Naive thymus-derived CD8-positive, alpha-beta T cell (primary cell): ENCODE measurements at places on chromosomes 12 and 14. TPM values are rescaled to one million over a fixed set of nuclear protein-coding genes. Genes with fewer than 3 reads are reported as not detected.

DNA sequence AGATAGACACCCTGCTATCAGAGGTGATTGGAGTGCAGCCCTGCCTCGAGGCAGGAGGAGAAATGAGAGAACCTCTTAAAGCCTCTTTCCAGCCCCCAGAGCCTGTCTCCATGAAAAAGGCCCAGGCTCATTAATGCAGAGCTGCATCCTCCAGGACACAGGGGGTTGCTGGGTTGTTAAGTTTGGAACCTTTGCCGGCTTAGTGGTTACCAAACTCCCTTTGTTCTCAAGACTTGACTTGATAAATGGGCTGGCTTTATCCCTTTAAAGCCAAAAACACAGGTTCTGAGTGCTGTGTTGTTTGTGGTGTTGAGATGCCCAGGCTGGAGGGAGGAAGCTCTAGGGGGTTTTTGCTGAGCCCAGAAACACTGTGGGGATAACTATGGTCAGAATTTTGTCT lies 71.0 kb downstream of the DAD1 start:
- DNase-seq, result no peak

- no peak for DNase-seq
These were observed 24.0 kb upstream of the PKP2 start for GRCh38 chr12:32920506-32921085.

DNA sequence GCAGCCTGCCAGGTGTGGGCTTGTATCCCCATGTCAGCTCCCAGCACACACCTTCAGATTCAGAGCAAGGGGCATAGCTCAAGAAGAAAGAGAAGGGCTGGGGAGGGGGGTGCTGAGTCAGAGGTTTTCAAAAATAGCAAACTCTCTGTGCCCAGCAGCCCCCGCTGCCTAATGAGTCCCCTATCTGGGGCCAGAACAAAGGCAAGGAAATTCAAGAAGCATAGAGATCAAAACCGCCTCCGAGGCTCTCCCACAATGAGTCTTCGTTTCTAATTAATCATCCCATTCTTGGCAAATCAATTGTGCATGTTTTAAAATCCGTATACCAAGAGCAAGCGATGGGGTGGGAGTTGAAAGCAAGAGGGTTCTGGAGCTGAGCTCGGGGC lies 19.5 kb upstream of the CMKLR1 start:
- DNase-seq, result no peak

DNA sequence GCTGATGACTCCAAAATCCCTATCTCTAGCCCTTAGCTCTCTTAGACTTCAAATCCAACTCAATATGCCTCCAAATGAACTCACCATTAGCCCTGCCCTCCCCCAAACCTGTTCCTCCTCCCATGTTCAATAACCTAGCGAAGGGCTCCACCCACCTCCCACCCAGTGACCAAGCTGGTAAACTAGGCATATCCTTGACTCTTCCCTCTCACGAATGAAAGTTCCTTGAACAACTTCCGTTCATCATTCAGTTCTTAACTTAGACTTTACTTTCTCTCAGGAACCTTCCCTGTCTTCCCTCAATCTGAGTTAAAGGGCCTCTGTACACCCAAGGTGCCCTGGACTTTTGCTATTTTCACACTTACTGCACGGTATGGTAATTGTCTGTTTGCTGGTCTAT lies 1.9 kb upstream of the KLHDC1 start:
- no peak for DNase-seq

DNA sequence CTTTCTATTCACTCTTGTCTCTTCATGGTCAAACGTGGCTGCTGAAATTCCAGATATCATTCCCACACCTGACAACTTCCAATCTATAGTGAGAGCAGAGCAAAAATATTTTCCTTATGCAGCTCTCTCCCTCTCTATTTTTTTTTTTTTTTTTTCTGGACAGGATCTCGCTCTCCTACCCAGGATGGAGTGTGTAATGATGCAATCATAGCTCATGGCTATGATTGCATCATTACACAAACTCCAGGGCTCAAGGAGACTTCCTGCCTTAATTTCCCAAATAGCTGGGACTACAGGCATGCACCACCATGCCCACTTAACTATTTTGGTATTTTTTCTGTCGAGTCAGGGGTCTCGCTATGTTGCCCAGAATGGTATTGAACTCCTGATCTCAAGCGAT lies 1398.9 kb downstream of the AACS start:
- no peak for DNase-seq

GRCh38 chr12:80778005-80778541 lies 61.4 kb downstream of the MYF5 start:
- no peak for DNase-seq

DNA sequence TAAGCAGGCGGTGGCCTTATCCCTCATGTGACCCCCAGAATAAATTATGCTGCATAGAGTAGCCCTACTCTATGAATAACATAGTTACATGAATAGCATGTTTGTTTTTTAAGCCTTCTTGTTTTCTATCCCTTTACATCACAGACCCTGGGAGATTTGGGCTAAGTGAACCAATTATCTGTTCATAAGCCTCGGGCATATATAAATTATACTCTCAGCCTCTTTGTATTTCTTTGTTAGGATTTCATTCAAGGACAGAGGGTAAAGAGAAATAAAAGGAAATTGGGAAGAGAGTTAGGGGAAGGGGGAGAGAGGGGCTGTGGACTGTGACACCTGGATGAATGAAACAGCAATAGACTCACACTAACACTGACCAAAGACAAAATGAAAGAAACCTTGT lies 35.3 kb upstream of the RTRAF start:
- no peak for DNase-seq

- no peak for DNase-seq
These were observed 108.4 kb downstream of the C12orf42 start for GRCh38 chr12:103387385-103387784.

GRCh38 chr14:21494902-21495762 lies 16.0 kb downstream of the METTL3 start:
- DNase-seq, result no peak

- no peak for DNase-seq
These were observed 691 bp downstream of the ZFYVE26 start for GRCh38 chr14:67815573-67816225.

DNA sequence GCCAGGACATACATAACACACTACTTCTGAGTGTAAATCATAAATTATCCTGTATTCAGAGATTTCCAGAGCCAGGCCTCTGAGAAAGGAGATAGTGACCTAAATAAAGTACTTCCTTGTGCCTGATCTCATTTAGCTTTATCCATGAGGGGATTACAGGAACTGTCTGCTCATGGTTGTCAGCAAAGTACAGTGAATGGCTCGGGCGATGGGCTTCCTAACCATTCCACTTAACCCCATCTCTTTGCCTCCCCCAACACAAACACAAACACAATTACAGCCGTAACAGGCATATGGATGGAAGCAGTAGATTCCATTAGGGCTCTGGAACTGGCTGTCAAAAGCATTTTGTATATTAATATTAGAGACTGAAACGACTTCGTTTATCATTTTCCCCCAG lies 206.7 kb upstream of the CPNE8 start:
- DNase-seq, result no peak

DNA sequence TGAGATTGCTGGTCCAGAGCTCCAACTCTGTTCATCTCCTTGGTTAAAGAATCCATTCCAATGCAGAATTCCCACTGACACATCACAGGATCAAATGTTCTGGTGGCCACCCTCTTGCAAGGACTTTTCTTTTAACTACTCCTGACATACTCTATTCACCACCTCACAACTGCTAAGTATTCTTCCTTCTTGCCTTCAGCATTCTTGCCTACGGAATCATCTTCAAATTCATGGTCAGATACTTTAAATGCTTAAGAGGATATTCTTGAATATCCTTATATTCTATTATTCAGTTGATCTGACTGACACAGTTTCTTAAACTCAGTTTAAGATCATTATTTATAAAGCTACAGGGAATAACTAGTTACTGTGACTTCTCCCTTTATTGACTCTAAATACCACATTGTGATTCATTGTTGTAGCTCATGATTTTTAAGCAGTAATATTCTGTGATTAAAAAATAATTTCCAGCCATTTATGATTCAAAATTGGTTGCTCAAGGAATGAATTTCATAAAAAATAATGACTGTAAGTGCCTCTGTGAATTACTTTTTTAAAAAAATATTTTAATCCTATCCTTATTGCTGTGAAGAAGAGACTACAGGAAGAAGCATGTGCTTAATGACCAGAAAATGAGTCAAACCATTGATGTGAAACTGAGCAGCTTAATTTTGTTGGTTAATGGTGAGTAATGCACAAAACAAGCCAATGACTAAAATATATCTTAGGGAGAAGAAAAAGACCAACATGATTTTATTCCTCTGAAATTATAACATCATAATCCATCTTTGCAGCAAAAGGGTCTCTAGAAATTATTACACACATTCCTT lies 207.1 kb downstream of the PIK3C2G start:
- DNase-seq, result no peak

DNA sequence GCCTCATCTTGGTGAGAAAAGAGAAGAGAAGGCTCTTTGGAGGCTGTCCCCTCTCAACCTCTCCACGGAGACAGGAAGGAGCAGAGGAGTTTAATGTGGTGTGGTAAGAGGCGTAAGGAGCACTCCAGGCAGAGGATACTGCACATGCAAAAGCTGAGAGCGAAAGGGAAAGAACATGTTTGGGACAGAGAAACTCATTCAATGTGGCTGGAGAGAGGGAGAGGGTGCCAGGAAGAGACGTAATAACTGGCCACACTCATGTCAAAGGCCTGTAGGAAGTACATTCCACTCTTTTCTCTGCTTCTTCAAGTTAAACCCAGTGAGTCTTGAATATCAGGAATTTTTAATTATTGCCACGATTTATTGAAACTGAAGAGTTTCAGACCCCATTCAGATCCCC lies 12.0 kb downstream of the VDR start:
- DNase-seq, result no peak

GRCh38 chr12:108144080-108144479 lies 15.0 kb downstream of the WSCD2 start:
- DNase-seq, result no peak

- no peak for DNase-seq
These were observed 13.4 kb upstream of the PPP1R1A start for GRCh38 chr12:54601841-54602240.

- DNase-seq, result no peak
These were observed 72.6 kb downstream of the EPS8 start for GRCh38 chr12:15716581-15716980.

GRCh38 chr12:12534975-12535374 lies 27.7 kb downstream of the DUSP16 start:
- DNase-seq, result no peak

- DNase-seq, result no peak
These were observed 155.7 kb downstream of the DPF3 start for GRCh38 chr14:72738161-72738611.

GRCh38 chr14:102551995-102552705 lies 40.3 kb upstream of the RCOR1 start:
- DNase-seq, result no peak

DNA sequence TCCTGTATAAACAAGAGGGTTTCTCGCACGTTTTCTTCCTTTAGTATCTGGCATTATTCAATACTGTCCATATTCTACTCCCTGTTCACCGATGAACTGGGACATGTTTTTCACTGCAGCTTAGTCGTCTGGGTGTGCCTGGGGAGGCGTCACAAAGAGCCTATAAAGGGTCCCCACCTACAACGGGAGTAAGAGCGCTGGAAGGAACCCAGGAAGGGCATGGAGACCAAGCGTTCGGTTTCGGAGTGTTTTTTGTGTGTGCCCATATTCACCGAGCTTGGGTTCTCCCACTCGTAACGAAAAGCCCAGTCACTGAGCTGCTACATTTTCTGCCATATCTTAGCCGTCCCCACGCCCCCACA lies 592 bp upstream of the USP15 start:
- no peak for DNase-seq

GRCh38 chr14:58096731-58097130 lies 55.3 kb downstream of the ARMH4 start:
- DNase-seq, result no peak

GRCh38 chr12:108211157-108211556 lies 82.1 kb downstream of the WSCD2 start:
- no peak for DNase-seq

DNA sequence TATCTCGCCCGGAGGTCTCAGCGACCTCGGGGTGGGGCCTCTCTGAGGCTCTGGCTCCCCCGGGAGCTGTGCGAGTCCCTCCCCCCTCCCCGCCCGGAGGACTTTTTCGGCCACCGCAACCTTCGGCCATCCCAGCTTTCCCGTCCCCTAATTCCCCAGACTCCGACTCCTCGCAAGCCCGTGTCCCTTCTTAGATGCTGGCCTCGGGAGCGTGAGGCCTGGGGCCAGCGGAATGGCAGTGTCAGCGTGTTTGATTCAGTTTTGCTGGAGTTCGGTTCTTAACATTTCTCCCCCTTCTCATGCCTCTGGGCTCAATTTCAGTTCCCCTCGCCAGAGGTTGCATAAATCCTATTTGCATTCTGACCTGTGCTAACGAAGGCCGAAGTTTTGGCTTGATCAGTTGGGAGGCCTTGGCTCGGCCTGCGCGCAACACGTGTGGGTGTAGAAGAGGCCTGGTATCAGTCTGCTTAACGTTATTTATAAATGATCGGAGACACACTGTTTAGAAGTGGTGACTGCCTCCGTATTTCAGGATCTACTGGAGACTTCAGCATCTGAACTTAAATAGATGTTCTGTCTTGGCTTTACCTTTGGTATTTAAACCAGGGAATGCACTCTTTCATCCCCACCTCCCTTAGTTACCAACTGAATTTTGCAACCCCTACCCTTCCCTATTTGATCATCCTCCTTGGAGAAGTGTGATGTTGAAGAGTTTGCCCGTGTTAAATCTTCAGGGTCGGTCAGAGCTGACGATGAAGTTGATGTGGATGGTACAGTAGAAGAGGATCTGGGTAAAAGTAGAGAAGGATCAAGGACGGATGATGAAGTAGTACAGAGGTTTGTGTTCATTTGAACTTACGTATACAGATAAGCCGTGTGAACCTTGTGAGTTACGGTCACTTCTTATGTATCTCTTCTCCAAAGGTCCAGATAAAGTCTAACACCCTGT lies 851 bp downstream of the HSP90B1 start:
- no peak for DNase-seq

DNA sequence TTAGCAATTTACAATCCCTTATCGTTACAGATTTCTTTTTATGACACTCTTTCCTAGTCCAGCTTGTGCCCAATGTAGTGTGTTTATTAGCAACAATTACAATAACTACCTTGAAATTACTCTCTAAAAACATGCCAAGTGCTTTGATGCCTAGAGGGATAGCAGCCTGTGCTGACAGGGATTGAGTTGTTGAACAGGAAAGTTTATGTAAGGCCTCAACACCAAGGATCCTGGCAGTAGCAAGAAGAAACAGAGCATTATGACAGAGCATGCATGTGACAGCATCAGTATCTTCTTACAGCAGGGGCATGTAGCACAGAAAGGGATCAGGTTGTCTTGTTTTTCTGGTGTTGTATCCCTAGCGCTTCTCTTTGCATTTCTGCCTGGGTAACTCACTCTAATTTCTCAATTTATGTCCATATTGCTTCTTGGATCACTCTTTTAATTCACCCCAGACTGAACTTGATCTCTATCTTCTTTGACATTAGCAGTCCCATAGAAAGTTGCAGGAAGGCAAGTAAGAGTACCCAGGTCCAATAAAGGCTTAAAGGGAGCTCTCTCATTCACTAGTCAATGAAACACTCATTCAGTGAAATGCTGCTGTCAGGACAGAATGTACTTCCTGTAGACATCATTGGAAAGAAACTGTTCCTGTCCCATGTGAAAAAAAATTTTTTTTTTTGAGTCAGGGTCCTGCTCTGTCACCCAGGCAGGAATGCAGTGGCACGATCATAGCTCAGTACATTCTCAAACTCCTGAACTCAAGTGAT lies 220.0 kb upstream of the GRIP1 start:
- DNase-seq, result no peak

- no peak for DNase-seq
These were observed 404.4 kb downstream of the SLC6A15 start for GRCh38 chr12:84507956-84508850.

PTCSC3 gene
- not detected for total RNA-seq

GPR68 gene
- total RNA-seq, result 0.73 TPM

OVCH1 gene
- not detected for total RNA-seq

RAB35 gene
- 49.8 TPM for total RNA-seq

TEAD4 gene
- total RNA-seq, result not detected
